Cardiac fibroblast (primary cell): ENCODE measurements at places on chromosomes 2 and 18.

- no peak for DNase-seq
These were observed 43.4 kb downstream of the MC4R start for GRCh38 chr18:60329131-60329530.

DNA sequence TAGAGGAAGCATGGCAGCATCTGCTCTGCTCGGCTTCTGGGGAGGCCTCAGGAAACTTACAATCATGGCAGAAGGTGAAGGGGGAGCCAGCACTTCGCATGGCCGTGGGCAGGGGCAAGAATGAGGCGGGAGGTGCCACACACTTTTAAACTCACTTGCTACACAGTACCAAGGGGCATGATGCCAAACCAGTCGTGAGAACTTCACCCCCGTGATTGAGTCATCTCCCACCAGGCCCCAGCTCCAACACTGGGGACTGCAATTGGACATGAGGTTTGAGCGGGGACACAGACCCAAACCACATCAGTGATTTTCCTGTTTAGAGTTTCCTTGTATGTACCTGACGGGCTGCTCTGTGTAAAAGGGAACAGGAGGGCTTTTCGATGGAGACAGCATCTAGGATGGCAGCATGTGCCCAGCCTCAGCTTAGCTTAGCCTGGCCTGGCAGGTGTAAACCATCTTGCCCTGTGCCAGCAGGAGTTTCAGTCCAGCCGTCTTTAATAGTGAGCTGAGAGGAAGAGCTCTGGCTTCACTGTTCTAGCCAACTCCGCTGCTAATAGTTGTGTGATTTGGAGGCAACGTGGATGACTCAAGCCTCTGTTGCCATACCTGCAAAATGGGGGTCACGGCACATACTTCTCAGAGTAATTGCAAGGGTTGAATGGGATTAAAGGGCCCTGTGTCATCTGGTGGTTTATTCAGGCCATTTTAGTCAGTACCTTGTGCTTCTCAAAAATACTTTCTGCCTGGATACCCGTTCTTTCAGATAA is 101.8 kb downstream of the ASAP2 start:
- no peak for DNase-seq

- no peak for DNase-seq
These were observed 57.6 kb downstream of the TPGS2 start for GRCh38 chr18:36771245-36771644.

GRCh38 chr18:55356815-55357214 is 231.2 kb downstream of the TCF4 start:
- no peak for DNase-seq

DNA sequence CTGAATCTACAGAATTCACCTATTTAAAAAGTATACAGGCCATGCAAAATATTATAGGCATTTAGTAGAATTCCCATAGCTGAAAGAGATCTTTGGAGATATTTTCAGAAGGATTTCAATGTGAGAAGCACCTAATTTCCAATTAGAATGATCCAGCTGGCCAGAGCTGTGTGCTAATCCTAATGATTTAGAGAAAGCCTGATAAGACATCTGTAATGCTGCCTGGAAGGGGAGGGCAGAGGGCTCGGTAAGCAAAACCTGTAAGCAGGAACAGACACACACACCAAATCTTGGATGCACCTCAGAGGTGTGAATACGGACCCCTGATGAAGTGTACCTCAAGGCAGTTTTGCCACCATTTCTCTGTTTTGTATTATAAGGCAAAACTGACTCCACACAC is 14.0 kb downstream of the SERTAD2 start:
- DNase-seq = no peak

GRCh38 chr2:111135910-111136297 is 15.2 kb downstream of the BCL2L11 start:
- peak; percentile 90 for DNase-seq

- no peak for DNase-seq
These were observed 49.6 kb upstream of the KLF7 start for GRCh38 chr2:207215308-207215707.

DNA sequence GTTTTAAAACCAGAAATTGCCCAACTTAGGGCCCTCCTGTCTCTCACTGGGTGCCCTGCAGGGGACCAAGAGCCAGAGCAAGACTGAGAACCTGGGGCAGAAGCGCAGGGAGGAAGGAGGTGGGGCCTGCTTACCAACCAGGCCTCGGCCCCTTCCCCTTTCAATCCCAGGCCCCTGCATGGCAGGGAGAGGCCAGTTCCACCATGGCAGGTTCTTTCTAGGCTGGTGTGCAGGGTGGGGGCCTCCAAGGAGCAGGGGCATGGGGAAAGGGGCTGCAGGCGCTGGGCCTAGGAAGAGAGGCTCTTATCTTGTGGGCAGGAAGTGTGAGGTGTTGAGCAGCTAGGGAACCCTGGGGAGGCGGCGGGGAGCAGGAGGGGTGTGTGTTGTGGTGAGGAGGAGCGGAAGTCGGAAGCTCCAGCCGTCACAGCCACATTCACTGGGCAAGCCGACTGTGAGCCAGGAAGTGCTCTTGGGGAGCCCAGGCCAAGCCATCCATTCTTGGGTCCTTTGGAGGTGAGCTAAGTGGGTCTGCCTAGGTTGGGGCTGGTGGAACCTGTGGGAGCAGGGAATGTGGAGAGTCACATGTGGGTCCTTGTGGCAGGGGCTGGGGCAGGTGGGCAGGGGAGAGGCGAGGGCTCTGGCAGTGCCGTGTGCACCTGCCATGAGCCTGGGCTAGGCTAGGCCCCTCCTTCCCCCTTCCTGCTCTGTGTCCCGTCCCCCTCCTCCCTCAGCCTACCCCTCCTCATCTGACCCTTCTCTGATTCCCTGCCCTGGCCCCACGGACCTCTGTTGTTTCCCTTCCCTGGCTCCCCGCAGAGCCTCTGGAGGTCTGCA is at the start of gene PSD4:
Gene PSD4 (plus strand): TSS at position 430 of the 834 bp plus-strand sequence. CDS start 8,486 bp downstream, outside the sequence.
- DNase-seq = no peak

GRCh38 chr2:159144776-159145614 is 141.5 kb downstream of the WDSUB1 start:
- DNase-seq = no peak

DNA sequence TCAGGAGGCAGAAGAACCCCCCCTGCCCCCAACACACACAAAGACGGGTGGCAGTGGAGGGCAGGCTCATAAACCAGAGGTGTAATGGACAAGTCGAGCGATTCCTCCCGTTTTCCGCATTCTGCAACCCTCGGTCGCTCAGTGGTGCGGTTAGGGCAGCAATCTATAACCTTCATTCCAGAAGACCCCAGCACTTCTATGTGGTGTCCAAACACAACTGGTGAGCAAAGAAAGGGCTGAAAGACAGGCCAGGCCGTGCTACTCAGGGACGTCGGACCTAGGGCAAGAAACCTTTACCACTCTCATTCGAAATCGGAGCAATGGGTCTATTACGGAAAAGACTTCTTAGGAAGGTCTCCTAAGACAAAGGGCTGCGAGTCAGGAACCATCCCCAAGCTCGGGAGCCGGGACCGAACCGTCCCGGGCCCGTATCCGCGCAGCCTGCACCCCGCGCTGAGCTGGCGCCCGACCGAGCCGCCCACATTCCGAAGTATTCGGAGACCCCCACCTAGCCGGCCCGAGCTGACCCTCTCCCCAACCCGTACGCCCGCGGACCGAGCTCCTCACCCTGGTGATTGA is 568 bp downstream of the ARL5A start:
- peak; percentile 34 for DNase-seq

DNA sequence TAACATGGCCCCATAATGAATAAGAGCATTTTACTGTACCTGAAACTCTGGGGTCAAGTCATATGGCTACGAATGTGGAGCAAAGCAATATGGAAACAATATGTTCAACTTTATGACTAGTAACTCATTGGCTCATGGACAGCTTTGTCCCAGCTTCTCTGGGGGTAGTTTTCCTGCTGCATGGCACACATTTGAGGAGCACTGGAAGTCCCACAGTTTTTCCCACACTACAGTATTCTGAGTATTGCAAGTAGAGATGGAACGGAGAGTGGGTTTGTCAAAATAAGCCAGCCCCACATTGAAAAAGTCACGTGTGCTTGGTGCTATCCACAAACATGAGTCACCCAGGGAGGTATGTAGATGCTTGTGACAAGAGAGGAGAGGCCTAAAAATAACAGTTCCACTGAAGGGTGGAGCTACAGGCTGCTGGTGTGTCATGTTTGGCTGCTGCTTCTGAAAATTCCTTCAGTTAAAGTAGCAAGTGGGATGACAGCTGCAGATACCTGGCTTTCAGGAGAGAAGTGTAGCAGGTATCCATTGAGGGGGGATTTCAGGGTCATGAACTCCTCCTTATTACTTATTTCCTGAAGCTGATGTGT is 48.2 kb upstream of the CTAGE1 start:
- DNase-seq = peak; percentile 98

GRCh38 chr18:9334973-9335696 is 562 bp downstream of the TWSG1 start:
- DNase-seq = peak; percentile 45

DNA sequence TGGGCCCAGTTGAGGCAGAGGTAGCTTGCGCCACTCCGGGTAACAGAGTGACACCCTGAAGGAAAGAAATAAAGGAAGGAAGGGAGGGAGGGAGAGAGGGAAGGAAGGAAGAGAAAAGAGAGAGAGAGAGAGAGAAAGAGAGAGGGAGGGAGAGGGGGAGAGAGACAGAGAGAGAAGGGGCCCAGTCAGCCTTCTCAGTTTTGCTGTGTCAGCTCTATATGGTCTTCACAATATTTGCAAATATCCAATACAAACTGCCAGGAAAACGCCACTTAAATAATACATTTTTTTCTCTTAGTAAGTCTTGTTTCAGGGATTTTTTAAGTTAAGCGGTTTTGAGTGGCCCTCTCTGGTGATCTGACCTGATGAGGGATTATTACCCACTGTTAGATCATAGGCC is 5.6 kb upstream of the CHMP1B start:
- no peak for DNase-seq

DNA sequence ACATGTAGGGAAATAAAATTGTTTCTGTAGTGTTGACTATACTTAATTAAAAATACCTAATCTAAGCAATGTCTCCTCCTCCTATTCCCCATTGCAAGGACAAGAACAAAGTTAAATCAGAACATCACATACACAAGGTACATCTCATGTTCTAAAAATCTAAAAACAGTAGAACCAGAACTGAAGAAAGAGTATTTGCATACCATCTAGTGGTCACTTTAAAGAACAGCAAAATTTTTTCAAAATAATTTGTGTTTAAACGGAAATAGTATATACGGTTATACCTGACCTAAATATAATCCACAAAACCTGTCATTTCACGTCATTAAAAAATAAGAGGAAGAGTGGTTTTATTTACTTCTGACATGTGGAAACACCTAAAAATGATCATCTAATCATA is 294.3 kb upstream of the KCNH7 start:
- peak; percentile 35 for DNase-seq
